Kidney tubule cell (primary cell): ENCODE measurements at places on chromosomes 1 and 21.

DNA sequence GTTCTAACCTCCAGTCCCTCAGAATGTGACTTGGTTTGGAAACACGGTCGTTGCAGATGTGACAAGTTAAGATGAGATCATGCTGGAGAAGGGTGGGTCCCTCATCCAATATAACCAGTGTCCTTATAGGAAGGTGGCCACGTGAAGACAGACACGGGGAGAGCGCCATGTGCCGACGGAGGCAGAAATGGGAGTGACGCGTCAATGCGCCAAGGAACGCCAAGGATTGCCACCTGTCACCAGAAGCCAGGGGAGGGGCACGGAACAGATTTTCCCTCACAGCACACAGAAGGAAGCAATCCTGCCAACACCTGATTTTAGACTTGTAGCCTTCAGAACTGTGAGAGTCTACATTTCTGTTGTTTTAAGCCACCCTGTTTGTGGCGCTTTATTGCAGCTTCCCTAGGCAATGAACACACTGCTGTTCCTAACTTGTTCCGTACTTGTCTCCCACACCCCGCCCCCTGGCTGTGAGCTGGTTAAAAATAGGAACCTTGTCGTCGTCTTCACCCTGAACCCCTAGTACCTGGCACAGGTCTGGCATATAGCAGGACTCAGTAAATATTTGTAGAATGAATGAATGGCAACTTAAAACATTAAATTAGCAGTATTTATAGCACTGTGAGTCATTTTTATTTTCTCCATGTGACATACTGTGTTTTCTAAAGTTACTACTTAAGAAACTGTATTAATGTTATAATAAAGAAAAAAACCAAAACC lies 14.2 kb downstream of the RIMS3 start:
- DNase-seq = no peak

DNA sequence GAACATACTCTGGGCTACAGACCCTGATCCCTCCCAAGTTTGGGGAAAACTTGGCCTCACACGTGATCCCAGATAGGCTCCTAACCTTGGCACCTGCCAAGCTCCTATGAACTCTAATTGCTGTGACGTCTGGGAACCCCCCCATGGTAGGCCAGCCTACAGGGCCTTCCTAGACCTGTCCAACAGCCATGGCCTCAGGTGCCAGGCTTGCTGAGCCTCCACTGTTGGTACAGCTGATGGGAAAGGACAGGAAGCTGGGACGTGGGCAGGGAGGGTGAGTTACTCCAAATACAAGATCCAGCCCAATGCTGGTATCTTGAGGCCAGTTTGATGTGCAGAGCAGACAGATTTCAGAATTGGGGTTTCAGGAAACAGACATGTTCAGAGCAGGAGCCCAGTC lies 19.1 kb downstream of the SMIM12 start:
- DNase-seq = no peak

DNA sequence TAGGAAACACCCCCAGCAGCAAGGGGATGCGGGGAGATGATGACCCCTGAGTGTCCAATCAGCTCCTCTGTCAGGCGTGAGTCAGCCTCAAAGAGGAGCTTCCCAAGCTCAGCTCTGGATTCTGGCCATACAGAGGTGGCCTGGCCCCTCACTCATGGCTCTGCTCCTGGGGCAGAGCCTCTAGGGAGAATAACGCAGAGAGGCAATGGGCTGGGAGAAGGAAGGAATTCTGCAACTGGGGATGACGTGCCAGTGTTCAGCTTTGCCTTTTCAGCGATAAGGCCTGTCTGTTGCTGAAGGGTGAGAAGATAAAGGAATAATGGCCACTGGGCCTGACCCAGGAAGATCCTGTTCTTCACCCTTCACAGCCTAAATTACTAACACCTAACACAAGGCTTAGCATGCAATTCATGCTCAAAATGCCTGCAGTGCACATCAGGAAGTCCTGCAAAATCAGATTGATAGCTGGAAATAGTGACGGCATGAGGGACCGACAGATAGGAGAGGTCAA lies 92.2 kb downstream of the TBX19 start:
- DNase-seq = no peak

GRCh38 chr1:24945354-24946326 lies 15.6 kb upstream of the RUNX3 start:
- no peak for DNase-seq

- no peak for DNase-seq
Measured at GRCh38 chr1:176136891-176137290, 70.2 kb downstream of the COP1 start.

- no peak for DNase-seq
Measured at GRCh38 chr1:158819461-158820443, 11.4 kb upstream of the MNDA start.

- DNase-seq = no peak
Measured at GRCh38 chr21:23008601-23009202, 2010.5 kb downstream of the NCAM2 start.

DNA sequence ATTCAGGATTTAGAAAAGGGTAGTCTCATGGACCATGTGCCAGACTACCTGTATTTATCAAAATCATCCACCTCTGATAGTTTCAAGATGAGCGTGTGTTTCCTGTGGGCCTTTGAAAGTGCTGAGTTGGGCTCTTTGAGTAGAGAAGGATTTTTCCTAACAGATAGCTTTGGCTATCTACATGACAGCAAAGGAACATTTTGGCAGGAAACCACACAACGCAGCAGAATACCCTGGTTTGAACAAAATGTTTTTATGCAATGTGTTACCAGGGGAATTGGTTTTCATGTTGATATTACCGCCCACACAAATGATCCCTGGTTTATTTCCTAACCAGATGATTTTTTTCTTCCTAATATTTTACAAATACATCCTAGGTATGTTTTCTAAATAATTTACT lies 431.4 kb downstream of the NEGR1 start:
- DNase-seq = no peak

- DNase-seq = no peak
Measured at GRCh38 chr1:24484199-24484598, 18.4 kb upstream of the RCAN3 start.

DNA sequence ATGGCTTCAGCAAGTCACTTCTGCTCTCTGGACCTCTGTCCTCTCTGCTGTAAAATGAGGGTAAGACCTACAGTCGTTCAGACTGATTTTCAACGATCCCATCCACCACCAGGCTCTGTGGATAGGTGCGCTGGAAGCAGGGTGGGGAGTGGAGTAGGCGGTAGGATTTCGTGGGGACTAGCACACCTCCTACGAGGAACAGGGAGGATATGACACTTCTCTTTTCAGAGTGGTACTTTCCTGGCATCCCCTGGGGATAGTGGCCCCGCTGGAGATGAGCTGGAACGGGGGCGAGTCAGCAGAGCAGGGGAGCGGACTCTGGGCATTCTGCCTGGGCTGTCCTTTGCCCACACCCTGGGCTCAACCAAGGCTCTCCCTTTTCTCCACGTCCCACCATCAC lies 17.7 kb downstream of the ETNK2 start:
- DNase-seq = no peak

GRCh38 chr1:161216945-161217712 lies 2.0 kb downstream of the FCER1G start:
- peak; percentile 77 for DNase-seq

- peak; percentile 8 for DNase-seq
Measured at GRCh38 chr1:192702212-192702902, 66.4 kb downstream of the RGS13 start.

GRCh38 chr1:114437812-114438211 lies 73.2 kb downstream of the TRIM33 start:
- no peak for DNase-seq

DNA sequence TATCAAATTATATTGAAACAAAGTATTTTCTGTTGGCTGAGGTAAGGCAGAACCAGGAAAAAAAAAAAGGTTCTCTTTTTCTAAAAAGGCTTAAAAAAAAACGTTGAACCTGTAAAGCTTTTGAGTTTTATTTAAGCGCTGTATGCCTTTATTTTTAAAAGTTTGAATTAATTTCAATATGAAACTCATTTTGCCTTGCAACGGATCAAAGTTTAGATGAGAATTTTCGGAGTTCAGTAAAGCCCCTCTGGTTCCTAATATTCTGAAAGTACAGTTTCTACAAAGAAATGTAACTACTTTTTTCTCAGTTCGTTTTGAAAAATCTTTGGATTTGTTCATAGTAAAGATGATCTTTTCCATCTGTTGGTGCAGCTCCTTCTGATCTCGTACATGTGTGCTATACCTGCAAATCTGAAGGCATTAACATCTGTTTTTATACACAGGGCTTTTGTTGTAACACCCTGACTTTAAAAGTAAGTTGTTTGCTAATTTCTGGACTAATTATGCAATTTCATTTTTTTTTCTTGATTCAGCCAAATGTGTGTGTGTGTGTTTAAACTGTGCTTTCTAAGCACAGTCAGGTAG lies 1.7 kb downstream of the ZBTB18 start:
- DNase-seq = no peak

DNA sequence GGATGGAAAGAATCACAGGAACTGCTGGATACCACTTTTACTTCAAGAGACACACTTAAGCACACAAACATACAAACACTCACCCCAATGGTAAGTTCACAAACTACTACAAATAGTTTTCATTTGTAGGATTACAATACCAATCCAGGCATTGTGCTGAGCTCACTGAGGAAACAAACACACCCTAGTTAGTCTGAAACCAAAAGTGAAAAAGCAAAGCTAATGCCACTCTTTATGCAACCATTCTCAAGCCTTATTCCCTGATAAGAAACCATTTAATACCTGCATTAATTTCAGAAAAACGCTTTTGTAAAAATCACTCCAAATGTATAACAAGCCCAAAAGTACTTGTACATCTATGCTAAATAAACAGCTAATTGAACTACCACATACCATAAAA lies 38.3 kb downstream of the RNF115 start:
- DNase-seq = peak; percentile 13

DNA sequence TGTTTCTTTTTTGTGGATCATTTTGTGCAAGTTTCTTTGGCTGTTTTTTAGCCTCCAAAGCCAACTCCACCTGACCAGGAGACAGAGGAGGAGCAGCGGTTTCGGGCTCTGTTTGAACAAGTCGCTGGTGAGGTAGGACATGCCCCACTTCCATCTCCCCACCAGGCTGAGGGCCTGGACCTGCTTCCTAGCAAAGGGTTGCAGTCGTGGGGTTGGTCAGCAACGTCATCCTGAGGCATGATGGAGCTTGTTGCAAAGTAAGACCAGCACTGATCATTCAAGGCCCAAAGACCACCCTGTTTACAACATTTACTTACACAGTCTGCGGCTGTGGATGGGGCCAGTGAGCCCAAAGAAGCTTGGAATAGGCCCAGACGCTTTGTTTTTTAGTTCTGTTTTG lies 40.3 kb downstream of the CAPN9 start:
- DNase-seq = no peak

DNA sequence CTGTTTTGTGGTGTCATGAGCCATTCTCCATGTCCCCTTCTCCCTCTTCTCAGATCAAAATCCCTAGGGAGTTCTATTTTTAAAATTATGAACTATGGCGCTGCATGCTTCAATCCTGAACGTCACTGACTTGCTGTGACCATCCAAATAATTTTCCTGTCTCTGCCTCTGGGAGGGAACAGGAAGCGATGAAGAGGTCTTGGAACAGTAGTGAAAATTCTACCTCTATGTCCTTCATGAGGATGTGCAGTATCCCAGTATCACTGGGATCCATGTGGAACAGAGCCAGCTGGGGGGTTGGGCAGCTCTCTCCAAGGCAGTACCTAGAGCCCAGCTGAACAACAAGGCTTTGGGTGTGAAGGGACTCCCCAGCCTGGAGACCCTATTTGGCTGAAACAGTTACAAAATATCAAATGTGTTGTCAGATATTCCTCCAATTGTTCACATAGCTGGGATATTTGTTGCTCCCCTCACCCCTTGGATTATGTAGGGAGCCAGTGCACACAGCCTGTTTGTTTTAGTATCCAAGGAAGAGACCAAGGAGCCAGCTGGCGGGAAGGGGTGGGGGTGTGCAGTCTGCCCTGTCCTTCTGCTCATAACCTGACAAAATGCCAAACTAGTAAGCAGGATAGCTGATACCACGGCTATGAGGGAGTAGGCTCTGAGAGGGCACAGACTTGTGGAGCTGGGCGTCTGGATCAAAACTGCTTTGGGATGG lies 7.6 kb downstream of the DCLRE1B start:
- peak; percentile 68 for DNase-seq

- DNase-seq = no peak
Measured at GRCh38 chr21:42862774-42863503, 16.4 kb downstream of the WDR4 start.

DNA sequence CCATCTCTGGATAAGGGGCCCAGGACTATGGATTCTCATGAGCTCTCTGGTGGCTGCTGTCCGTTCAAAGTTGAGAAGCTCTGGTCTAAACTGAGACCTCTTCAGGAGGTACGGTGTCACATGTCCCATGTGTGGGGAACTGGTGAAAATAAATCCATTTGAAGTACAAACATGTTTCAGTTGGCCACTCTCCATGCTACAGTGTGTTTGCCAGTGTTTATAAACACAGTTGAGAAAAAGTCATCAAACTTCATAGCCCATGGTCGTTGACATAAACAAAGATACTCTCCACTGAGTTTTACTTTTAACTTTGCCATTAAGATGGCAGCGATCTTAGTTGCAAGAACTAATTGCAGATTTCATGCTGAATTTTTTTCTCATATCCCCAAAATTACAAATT lies 72.8 kb downstream of the PSMG1 start:
- no peak for DNase-seq

DNA sequence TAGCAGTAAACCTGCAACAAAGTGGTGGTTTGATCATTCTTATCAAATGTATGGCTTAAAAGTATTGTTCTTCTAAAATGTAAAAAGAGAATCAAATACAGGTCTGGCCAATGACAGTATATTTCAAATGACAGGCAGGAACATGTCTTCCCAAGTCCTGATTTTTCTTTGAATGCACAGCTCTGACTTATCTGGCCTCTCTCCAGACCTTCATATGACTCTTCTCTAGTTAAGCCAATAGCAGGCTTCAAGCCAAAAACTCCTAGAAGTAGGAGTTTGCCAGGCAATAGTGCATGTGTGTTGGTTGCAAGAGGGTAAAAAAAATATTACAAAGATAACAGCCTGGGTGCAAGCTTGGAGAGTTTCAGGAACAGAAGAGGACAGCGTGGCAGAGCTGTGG lies 345.5 kb downstream of the SMYD3 start:
- DNase-seq = peak; percentile 42

DNA sequence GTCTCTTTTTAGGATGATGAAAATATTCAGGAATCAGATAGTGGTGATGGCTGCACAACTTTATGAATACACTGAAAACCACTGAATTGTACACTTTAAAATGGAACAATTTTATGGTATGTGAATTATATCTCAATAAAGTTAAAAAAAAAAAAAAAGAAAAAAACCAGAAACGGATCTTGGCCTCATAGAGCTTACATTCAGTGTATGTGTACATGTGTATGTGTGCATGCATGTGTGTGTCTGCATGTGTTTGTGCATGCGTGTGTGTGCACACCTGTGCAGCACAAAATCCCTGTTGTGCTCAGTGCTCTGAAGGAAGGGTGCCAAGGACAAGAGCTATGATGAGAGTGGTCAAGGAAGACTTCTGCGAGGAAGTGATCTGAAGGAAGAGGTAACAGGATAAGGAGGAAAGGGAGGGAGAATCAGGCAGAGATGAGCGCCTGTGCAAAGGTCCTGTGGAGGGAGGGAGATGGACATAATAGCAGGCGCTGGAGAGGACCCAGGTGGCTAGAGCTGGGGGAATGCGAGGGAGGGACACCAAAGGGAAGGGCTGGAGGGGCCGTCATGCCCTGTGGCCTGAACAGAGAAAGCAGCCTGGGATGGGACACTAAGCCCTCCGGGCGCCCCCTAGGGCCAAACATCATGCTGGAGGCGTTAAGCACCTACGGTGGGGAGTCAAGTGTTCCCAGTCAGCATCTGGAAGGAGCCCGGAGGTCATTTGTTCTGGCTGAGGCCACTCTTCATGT lies 25.2 kb downstream of the NKAIN1 start:
- DNase-seq = no peak

- DNase-seq = peak; percentile 71
Measured at GRCh38 chr1:43447891-43448708, 5.6 kb downstream of the HYI start.
